ENCODE measurements at places on chromosomes 7 and 10.
A peak's percentile ranks its signal among the peaks of the same experiment; 100 is the strongest.

GRCh38 chr10:25557136-25557535 lies 376.9 kb upstream of the MYO3A start:
- DNase-seq = no peak

DNA sequence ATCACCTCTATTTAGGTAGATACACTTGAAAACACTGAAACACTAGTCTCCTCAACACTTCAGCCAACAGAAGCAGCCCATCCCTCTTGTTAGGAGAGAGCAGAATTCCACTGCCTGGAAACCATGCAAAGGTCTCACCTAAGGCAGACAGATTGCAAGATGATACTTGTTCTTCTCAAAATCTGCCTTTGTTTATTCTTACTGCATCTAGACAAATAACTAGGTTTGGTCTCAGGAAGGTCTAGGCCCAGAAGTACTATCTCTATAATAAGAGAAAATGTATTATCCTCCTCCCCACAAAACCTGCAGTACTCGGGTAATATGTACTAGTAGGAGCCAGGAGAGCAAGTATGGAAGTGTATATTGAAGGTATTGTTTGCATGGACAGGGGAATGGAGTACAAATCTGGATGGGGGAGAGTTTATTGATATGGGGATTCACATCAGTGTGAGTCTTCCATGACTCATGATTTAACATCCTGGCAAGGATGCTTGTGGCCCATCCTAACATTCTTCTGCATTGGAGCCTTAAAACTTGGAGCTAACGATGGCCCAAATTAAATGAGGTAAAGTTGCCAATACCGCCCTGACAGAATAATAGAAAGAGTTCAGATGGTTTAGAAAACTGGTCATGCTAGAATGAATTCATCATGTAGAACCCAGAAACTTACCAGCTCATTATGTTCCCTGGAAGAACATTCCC lies 109.2 kb downstream of the EPC1 start:
- no peak for DNase-seq

DNA sequence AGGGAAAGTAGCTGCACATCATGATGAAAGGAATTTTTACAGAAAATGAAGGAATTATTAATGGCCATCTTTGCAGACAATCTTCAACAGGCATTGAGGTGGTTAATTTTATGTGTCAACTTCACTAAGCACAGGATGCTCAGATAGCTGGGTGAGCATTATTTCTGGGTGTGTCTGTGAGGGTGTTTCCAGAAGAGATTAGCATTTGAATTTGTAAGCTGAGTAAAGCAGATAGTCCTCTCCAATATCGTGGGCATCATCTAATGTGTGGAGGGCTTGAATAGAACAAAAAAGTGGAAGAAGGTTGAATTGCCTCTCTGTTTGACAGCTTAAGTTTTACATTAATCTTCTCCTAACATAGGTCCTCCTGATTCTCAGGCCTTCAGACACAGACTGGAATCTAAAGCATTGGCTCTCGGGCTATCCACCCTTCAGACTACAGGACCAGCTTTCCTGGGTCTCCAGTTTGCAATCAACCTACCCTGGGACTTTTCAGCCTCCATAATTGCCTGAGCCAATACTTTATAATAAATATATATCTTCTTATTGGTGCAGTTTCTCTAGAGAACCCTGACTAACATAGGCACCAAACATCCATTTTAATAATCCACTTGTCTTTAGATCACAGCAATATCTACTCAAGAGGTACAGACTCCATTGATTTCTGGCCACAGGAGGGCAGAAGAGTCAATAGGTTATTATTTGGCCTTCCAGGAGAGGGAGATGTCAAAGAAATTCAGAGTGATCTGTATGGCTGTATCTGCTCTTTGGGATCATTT lies 10.5 kb upstream of the CRPPA start:
- no peak for DNase-seq

DNA sequence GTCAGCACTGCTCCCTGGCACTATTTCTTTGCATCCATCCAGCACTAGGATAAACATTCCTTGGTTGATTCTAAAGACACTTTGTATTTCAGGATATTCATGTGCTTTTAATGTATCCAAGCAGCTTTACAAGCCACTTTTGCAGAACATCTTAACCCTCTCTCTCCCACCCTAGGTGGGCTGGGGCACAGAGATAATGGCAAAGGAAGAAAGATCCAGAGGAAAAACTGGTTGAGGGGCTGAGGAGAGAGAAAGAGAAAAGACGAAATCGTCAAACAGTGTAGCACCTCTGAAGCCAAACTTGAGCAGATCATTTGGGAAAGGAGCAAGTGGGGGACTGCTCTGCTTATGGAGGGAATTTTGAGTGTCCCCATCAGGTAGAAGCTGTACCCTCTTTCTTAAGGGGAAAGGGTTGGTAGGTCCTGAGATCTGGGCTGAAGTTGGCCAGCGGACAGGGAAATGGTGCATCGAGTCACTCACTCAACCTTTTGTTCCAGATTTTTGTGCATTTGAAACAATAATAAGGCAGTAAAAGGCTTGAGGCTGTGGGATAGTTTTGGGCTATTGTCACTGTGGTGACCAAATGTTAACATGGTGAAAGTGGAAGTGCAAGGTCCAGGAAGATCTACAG lies 4.2 kb upstream of the HOXA13 start:
- DNase-seq = no peak

GRCh38 chr10:126430512-126430911 lies 42.2 kb upstream of the ADAM12 start:
- DNase-seq = no peak

DNA sequence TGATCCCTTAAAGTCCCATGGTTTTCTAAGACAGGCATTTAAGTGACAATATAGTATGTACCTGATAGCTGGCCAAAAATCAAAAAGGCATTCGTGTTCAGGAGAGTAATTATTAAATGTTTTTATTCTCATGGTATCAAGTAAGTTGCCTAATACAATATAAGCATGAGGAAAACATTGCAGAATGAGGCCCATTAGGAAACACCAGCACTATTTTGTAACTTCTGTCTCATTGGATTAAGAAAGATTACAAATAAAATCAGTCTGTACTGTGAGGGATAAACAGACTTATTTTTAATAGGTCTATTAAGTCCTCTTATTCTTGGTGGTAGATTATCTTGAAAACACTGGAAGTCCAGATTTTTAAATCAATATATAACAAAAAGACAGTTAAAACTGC lies 110.1 kb downstream of the SNX13 start:
- DNase-seq = no peak

DNA sequence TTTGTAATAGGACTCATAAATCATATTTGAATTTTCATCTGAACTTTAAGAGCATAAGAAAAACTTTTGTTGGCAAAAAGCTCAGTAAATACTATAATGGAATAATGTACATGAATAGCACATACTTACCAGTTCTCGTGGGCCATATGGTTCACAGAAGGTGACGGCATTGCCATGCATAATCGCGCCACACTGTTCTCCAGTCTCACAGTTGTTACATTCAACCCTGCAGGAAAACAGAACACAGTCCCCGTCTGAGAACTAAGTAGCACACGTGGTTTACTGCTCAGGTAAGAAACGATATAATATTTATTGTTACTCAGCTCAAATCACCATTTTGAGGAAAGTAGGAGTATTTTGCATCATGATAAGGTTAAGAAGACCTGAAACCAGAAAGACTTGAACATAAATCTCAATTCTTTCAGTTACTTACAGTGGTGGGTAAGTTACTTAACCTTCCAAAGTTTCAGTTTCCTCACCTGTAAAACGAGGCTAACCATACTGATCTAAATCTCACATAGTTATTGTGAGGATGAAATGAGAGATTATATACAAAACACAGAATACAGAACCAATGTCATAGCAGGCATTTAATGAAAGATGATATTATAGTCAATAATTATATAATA lies 261.4 kb downstream of the RELN start:
- no peak for DNase-seq

- DNase-seq = peak; percentile 43
These were observed 25.0 kb downstream of the RGS10 start for GRCh38 chr10:119517235-119518141.

GRCh38 chr10:112336556-112337201 lies 37.2 kb upstream of the ACSL5 start:
- no peak for DNase-seq

GRCh38 chr7:114084002-114084471 lies 165.2 kb upstream of the PPP1R3A start:
- DNase-seq = no peak

GRCh38 chr7:149444287-149444686 lies 16.6 kb downstream of the ZNF777 start:
- no peak for DNase-seq

DNA sequence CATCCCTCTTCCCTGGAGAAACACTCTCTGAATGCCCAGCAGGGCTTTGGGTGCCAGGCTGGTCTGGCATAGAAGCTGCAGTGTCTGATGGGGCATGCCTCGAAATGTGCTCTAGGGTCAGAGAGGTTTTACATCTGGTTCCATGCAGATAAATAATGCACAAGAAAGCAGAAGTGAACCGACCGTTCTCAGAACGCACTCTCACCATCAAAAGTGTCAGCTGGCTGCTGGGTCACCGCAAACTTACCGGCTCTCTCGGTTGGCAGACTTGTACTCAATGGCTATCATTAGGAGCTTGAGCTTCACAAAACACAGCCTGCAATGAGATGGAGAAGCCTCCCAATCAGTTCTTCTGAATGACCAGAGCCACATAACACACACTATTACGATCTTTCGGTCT lies 610.0 kb downstream of the KCNMA1 start:
- DNase-seq = no peak

GRCh38 chr7:113652501-113652900 lies 266.3 kb downstream of the PPP1R3A start:
- no peak for DNase-seq

DNA sequence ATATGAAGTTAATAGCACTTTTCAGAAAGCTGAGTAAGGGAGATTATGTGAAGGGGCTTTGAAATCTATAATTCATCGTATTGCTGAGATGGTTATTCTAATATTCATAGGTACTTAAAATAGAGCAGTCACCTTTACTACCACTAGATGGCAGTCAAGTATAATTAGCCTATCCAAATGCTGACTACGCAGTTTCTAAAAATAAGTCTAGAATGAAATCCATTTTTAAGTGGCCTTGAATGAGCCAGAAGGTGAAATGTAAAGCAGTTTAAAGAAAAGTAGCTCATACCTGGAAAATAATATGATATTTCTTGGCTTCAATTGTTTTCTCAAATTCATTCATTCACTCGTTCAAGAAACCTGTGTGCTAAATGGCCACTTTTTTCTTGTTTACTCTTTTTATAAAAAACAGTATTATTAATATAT lies 1277.1 kb downstream of the GATA3 start:
- DNase-seq = no peak

- DNase-seq = no peak
These were observed 60.8 kb downstream of the NPSR1 start for GRCh38 chr7:34718867-34719266.

DNA sequence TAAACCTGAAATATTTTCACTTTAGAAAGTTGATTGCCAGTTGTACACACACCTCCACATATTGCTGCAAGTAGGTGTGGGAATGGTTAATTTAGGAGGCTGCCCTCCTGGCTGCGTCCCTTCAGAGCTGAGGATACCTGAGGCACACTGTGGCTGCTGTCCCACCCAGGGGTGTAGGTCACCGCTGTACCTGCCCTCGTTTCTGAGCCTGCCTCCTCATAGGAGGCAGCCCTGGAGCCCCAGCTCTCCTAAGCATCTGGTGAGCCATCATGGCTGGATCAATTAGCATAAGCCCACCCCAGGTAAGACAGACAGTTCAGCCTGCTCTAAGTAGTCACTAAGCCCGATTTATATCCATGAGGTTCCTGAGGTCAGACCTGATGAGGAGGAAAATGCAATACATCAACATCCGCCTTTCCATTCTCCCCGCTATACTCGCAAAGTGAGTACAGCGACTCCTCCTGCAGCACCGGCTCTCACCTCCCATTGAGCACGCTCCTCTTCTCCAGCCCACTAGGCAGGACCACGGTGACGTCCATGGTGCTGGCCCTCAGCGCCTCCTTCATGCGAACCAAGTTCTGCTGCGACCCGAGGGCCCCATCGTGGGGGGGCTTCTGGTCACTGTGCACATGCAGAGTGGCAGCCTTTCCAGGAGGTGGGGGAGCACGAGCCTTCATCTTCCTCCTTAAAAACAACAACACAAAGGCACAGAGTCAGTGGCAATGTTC lies 97.2 kb downstream of the COBL start:
- no peak for DNase-seq

- DNase-seq = no peak
These were observed 12.9 kb downstream of the TECTB start for GRCh38 chr10:112295853-112296830.

DNA sequence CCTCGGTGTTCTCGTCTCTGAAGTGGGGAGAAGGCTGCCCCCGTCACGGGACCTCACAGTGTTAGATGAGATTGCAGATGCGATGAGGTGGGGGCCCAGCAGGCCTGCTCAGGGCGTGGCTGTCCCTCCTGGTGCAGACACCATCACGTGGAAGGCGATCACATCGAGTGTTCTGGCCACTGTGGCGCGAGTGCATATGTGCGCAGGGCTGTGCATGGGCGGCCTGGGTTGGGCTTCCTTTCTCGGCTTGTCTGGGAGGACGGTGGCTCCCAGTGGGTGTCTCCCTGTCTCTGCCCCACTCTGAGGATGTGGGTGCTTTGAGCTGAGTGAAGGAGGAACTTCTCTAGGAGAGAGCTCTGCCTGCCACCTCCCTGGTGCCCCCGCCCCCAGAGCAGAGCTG lies 83.1 kb downstream of the LHPP start:
- no peak for DNase-seq

- DNase-seq = no peak
These were observed 339.5 kb upstream of the MKI67 start for GRCh38 chr10:128465697-128466096.

GRCh38 chr7:135879233-135879632 lies 97.9 kb downstream of the MTPN start:
- DNase-seq = no peak

GRCh38 chr7:134514106-134514505 lies 13.3 kb upstream of the AKR1B10 start:
- DNase-seq = no peak

DNA sequence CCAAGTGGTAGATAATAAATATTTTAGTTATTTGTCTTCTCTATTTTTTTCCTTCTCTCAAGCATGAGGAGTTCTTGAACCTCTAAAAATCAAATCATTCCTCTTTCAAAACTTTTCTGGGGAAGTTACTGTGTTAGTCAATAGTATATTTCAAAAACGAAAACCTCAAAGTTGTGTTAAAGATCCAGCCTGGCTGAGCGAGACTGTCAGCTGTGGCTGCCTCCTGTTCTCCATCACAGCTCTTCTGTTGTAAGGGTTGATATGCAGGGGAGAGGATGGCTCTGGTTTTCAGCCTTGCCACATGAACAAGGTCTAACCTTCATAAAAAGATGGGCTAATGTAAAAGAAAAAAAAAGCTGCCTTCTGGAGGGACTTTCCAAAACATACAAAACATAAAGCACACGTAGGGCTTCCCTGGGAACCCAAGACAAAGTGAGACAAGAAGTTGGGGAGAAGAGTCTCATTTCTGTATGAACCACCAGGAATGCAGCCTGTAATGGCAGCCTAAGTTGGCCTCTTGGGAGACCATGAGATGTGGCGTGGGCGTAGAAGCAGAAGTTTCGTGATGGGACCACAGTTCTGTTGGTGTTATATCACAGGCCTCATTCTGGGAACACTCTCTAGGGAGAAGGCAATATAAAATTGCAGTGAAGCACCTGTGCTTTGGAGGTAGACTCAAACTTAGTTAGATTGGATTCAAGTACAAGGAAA lies 77.9 kb upstream of the FHIP2A start:
- DNase-seq = no peak

GRCh38 chr7:6165521-6166320 lies 106.7 kb downstream of the CYTH3 start:
- DNase-seq = no peak

GRCh38 chr7:46003896-46004875 lies 83.1 kb upstream of the IGFBP3 start:
- no peak for DNase-seq

GRCh38 chr10:77109351-77109994 lies 528.1 kb downstream of the KCNMA1 start:
- DNase-seq = no peak
